ENCODE measurements at places on chromosomes 12 and 14.

- no peak overlapping the region for H3K4me3 ChIP-seq
- DNase-seq, result no peak
- H3K4me1 ChIP-seq, result no peaks in the 10 kb centered on the region
- no peaks in the 10 kb centered on the region for H3K36me3 ChIP-seq
- no peak overlapping the region for H3K27ac ChIP-seq
Observed at GRCh38 chr14:34119107-34119858, 168.4 kb upstream of the EGLN3 start.

GRCh38 chr14:50191499-50191898, 39.9 kb downstream of the SOS2 start:
- no peaks in the 10 kb centered on the region for H3K27me3 ChIP-seq
- H3K27ac ChIP-seq, result no peak overlapping the region
- H3K4me3 ChIP-seq, result no peak overlapping the region
- no peak for DNase-seq
- no peaks in the 10 kb centered on the region for H3K4me1 ChIP-seq

GRCh38 chr12:92121826-92122225, 23.8 kb downstream of the BTG1 start:
- no peaks in the 10 kb centered on the region for H3K27me3 ChIP-seq
- no peak overlapping the region for H3K27ac ChIP-seq
- H3K4me1 ChIP-seq, result no peaks in the 10 kb centered on the region
- H3K4me3 ChIP-seq, result no peak overlapping the region
- no peak for DNase-seq

GRCh38 chr12:28882444-28882843, 266.6 kb upstream of the FAR2 start:
- H3K27me3 ChIP-seq, result no peaks in the 10 kb centered on the region
- no peak overlapping the region for H3K27ac ChIP-seq
- H3K36me3 ChIP-seq, result no peaks in the 10 kb centered on the region
- DNase-seq, result no peak

GRCh38 chr12:82710741-82711140, 24.0 kb downstream of the TMTC2 start:
- H3K36me3 ChIP-seq, result no peaks in the 10 kb centered on the region
- H3K4me3 ChIP-seq, result no peak overlapping the region
- H3K27ac ChIP-seq, result no peak overlapping the region
- H3K4me1 ChIP-seq, result no peaks in the 10 kb centered on the region
- no peaks in the 10 kb centered on the region for H3K27me3 ChIP-seq

GRCh38 chr12:53677800-53678148, 1.9 kb upstream of the ATP5MC2 start:
- no peaks in the 10 kb centered on the region for H3K27me3 ChIP-seq
- H3K36me3 ChIP-seq, result no peaks in the 10 kb centered on the region
- DNase-seq, result no peak
- peak overlapping the region; percentile 86 for H3K27ac ChIP-seq
- no peak overlapping the region for H3K4me3 ChIP-seq

DNA sequence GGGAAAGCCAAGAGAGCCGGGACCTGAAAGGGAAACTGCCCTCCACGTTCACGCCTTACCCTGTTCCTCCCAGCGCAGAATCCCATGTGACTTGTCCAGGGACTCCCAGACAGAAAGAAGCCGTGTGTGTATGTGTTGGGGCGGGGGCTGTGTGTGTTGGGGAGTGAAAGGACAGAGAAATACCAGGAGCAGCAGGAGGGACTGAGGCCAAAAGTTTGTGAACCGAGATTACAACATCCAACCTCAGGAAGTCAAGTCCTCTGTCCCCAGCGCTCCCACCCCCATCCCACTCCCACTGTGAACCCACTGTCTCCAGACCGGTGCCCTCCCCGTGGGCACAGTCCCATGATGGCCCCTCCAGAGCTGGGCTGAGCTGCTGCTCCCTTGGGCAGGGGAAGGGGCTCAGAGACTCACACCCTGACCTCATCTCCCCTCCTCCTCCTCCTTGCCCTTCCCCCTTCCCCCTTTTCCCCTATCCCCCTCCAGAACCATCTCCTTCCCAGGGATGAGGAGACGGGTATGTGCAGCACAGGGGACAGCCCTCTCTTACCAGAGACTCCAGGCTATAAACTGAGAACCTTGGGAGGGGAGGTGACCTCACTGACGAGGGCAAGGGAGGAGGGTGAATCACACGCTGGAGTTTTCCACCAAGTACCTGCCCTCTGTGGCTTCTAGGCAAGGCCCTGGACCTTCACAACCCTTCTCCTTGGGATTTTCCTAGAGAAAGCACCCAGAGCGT, at the start of gene SLC6A12:
Gene SLC6A12 (minus strand): TSS at position 155 of the 739 bp plus-strand sequence. CDS start 4,171 bp downstream, outside the sequence.
- no peaks in the 10 kb centered on the region for H3K36me3 ChIP-seq
- no peaks in the 10 kb centered on the region for H3K27me3 ChIP-seq
- no peak within 1 kb of the TSS for H3K27ac ChIP-seq
- H3K4me3 ChIP-seq, result no peak within 1 kb of the TSS
- peaks cover 3% of the 10 kb centered on the region for H3K4me1 ChIP-seq
- no peak for DNase-seq

DNA sequence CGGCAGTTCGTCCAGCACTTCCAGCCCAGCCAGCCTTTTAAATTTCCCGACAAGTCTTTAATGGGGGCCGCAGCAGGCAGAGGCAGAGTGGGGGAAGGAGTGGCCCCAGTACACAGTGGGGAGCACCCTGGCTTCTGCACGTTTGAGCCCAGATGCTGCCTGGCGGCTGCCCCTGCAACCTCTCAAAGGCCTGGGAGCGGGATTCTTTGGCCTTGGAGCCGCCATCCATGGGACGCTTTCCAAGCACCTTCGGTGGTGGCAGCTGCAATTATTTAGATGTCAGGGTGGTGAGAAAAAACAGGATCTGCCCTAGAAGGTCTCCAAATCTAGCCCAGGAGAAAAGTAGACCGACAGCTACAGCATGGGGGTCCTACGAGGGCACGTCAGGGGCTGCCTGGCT, 46.0 kb downstream of the FAM222A start:
- no peaks in the 10 kb centered on the region for H3K4me1 ChIP-seq
- no peak overlapping the region for H3K4me3 ChIP-seq
- no peaks in the 10 kb centered on the region for H3K36me3 ChIP-seq
- H3K27me3 ChIP-seq, result no peaks in the 10 kb centered on the region
- DNase-seq, result no peak

- DNase-seq, result no peak
- H3K27ac ChIP-seq, result peak overlapping the region; percentile 12
Observed at GRCh38 chr12:182381-182892, 31.5 kb downstream of the SLC6A12 start.

- H3K27me3 ChIP-seq, result no peaks in the 10 kb centered on the region
- no peak overlapping the region for H3K27ac ChIP-seq
- peaks cover 2% of the 10 kb centered on the region for H3K36me3 ChIP-seq
- DNase-seq, result no peak
- no peaks in the 10 kb centered on the region for H3K4me1 ChIP-seq
- H3K4me3 ChIP-seq, result no peak overlapping the region
Observed at GRCh38 chr12:12195081-12195480, 71.8 kb downstream of the LRP6 start.

DNA sequence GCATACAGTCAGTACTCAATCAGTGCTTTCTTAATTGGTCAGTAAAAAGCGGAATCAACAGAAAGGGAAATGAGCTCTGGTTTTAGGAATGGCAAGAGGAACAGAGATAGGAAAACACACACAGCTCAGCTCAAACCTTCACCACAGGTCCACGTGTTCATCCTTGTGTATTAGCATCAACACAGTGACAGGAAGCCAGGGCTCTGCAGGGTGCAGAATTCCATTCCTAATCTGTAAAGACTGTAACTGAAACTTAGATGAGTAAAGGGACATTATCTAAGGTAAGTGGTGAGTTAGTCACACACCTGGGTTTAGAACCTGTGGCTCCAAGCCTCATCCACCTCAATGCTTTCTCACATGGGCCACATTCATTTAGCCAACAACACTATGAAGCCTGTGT, 1242.2 kb upstream of the TMEM132C start:
- no peaks in the 10 kb centered on the region for H3K27me3 ChIP-seq
- no peak overlapping the region for H3K4me3 ChIP-seq
- no peaks in the 10 kb centered on the region for H3K4me1 ChIP-seq
- H3K27ac ChIP-seq, result no peak overlapping the region
- DNase-seq, result no peak

GRCh38 chr14:101927859-101928258, 36.5 kb upstream of the DYNC1H1 start:
- no peak overlapping the region for H3K27ac ChIP-seq
- H3K4me1 ChIP-seq, result no peaks in the 10 kb centered on the region
- no peaks in the 10 kb centered on the region for H3K27me3 ChIP-seq
- peak; percentile 30 for DNase-seq
- H3K4me3 ChIP-seq, result no peak overlapping the region

GRCh38 chr14:61561657-61562276, 133.5 kb upstream of the HIF1A start:
- H3K4me3 ChIP-seq, result no peak overlapping the region
- peak; percentile 73 for DNase-seq
- no peaks in the 10 kb centered on the region for H3K36me3 ChIP-seq
- H3K27me3 ChIP-seq, result no peaks in the 10 kb centered on the region
- peak overlapping the region; percentile 29 for H3K27ac ChIP-seq

GRCh38 chr14:100722367-100722766, 4.3 kb upstream of the DLK1 start:
- H3K4me3 ChIP-seq, result no peak overlapping the region
- peaks cover 2% of the 10 kb centered on the region for H3K27me3 ChIP-seq
- H3K27ac ChIP-seq, result no peak overlapping the region
- H3K4me1 ChIP-seq, result no peaks in the 10 kb centered on the region
- no peak for DNase-seq
- H3K36me3 ChIP-seq, result no peaks in the 10 kb centered on the region

GRCh38 chr12:19998961-19999804, 369.2 kb upstream of the PDE3A start:
- peak; percentile 29 for DNase-seq
- H3K36me3 ChIP-seq, result no peaks in the 10 kb centered on the region
- peaks cover 19% of the 10 kb centered on the region for H3K4me1 ChIP-seq
- no peaks in the 10 kb centered on the region for H3K27me3 ChIP-seq

DNA sequence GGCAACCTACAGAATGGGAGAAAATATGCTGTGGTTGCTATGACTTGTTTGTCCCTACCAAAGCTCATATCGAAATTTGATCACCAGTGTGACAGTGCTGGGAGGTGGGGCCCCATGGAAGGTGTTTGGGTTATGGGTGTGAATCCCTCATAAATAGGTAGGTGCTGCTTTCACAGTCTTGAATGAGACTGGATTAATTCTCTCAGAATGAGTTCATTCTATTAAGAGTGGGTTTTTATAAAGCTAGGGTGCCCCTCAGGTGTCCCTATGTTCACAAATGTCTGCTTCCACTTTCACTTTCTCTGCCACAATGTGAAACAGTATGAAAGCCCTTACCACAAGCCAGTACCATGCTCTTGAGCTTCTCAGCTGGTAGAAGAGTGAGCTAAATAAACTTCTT, 133.5 kb downstream of the CPNE8 start:
- H3K4me1 ChIP-seq, result no peaks in the 10 kb centered on the region
- H3K4me3 ChIP-seq, result no peak overlapping the region
- no peaks in the 10 kb centered on the region for H3K36me3 ChIP-seq
- DNase-seq, result no peak
- H3K27ac ChIP-seq, result no peak overlapping the region

DNA sequence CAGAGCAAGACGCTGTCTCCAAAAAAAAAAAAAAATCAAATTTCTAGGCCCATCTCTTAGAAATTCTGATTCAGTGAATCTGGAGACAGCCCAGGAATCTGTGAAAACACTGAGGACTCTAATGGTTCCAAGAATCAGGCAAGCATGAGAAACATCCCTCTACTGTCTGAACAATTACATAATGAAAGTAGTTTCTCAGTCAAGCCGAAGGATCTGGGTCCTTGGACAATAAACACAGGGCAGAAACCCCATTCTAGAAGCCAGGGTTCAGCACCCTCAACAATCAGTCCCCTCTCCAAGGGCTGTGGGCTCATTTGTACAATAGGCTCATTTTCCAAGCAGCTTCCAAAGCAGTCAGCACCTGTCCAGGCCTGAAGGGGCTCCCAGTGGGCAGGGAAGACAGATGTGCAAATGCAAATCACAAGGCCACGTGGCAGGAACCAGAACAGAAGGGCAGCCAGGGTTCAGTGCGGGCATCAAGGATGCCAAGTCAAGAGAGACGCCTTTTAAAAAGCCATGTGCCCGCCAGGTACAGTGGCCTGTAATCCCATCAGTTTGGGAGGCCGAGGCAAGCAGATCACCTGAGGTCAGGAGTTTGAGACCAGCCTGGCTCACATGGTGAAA, 96.1 kb downstream of the KSR2 start:
- no peaks in the 10 kb centered on the region for H3K36me3 ChIP-seq
- H3K4me1 ChIP-seq, result no peaks in the 10 kb centered on the region
- H3K4me3 ChIP-seq, result no peak overlapping the region
- no peak for DNase-seq

- H3K27ac ChIP-seq, result no peak overlapping the region
- H3K4me3 ChIP-seq, result no peak overlapping the region
- H3K36me3 ChIP-seq, result no peaks in the 10 kb centered on the region
- no peak for DNase-seq
Observed at GRCh38 chr14:101181446-101182313, 278.2 kb upstream of the RTL1 start.

DNA sequence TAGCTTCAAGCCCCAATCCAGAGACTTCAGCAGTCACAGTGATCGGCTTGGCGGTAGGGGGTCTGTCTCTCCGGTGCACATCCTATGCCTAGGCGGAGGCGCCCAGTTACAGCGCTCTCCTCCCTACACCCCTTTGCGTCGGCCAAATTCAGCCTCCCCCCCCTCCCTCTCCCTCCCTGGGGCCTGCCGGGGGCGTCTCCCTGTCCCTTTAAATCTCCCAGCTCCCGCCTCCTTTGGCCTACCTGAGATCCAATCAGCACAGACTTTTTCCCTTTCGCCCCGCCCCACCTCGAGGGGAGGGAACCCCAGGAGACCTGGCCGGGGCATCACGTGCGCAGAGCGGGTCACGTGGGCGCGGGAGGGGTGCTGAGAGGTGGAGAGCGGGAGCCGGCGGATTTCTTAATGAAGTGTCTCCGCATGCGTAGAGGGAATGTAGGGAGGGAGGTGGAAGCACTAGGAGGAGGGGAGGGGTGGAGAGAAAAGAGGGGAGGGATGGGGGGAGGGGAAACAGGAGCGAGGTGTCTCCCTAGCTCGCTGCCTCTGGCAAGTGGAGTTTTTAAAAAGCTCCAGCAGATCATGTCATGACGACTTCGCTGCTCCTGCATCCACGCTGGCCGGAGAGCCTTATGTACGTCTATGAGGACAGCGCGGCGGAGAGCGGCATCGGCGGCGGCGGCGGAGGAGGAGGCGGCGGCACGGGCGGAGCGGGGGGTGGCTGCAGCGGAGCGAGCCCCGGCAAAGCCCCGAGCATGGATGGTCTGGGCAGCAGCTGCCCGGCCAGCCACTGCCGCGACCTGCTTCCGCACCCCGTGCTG, at the start of gene HOXC13:
Gene HOXC13 (plus strand): TSS at position 506 of the 815 bp plus-strand sequence. CDS start 76 bp downstream, at position 582.
- no peak within 1 kb of the TSS for H3K4me3 ChIP-seq
- H3K27ac ChIP-seq, result no peak within 1 kb of the TSS
- H3K4me1 ChIP-seq, result no peaks in the 10 kb centered on the region
- peaks cover 56% of the 10 kb centered on the region for H3K27me3 ChIP-seq

- H3K27me3 ChIP-seq, result no peaks in the 10 kb centered on the region
- no peak overlapping the region for H3K27ac ChIP-seq
- no peaks in the 10 kb centered on the region for H3K36me3 ChIP-seq
- peak; percentile 69 for DNase-seq
Observed at GRCh38 chr14:32576088-32576795, 247.1 kb downstream of the AKAP6 start.

GRCh38 chr12:20187456-20187855, 180.9 kb upstream of the PDE3A start:
- no peak overlapping the region for H3K27ac ChIP-seq
- DNase-seq, result no peak
- H3K4me1 ChIP-seq, result peaks cover 20% of the 10 kb centered on the region
- H3K36me3 ChIP-seq, result no peaks in the 10 kb centered on the region
- no peak overlapping the region for H3K4me3 ChIP-seq

- no peak overlapping the region for H3K4me3 ChIP-seq
- H3K27ac ChIP-seq, result no peak overlapping the region
- H3K27me3 ChIP-seq, result peaks cover 21% of the 10 kb centered on the region
Observed at GRCh38 chr14:93941293-93941910, 14.3 kb downstream of the FAM181A start.

Measured in small intestine (tissue), 16 donors.